ENCODE measurements at places on chromosomes 16 and 17.

DNA sequence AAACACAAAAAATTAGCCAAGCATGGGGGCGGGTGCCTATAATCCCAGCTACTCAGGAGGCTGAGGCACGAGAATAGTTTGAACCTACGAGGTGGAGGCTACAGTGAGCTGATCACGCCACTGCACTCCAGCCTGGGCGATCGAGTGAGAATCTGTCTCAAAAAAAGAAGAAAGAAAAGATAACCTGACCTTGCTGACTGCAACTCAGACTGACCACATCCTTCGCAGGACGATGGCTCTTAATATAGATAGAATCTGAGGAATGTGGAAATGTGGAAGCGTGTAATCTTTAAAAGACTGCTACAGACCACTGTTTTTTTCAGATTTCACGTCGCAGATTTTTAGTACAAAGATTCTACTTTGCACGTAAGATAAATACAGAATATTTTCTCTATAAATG is 37.8 kb downstream of the KLHDC4 start:
- no peak for DNase-seq

DNA sequence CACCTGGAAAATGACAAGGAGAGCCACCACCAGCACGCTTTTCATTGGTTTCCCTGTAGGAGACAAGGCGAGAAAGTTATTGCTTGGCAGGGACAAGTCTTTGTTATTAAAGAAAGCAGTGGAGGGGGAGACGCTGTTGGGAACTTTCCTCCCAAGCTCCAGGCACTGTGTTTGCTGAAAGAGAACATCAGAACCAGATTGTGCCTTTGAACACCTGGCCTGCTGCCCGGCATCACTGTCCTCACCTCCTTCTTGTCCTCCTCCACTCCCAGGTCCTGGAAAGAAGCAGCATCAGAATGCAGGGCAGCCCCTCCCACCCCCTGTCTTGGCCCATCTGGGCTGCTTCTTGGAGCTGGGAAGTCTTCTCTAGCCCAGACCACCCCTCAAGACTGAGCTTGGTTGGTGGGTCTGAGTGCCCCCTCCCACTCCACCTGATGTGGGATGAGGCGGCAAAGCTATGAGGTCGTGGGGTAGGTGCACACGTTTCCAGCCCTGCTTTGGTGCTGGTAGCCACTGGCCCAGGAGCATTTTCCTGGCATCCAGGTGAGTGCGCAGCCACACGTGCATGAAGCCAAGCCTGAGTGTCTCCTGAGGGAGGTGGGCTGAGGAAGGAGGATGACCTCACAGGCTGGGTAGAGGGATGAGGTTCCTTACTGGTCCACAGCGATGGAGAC is 6.2 kb downstream of the CCR7 start:
- no peak for DNase-seq

- DNase-seq, result no peak
Observed at GRCh38 chr16:87317750-87318644, 805 bp upstream of the C16orf95 start.

DNA sequence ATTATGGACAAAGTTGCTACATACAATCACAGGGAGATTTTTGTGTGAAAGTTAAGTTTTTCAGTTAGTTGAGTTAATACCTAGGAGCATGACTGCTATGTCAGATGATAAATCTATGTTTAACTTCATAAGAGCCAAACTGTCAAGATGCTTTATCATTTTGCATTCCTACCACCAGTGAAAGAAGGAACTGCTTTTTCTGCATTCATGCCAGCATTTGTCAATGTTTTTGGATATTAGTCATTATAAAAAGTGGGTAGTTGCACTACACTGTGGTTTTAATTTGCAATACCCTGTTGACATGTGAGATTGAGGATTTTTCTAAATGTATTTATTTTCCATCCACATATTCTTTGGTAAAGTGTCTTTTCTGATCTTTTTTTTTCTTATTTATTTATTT is 434.0 kb upstream of the MON1B start:
- no peak for DNase-seq

GRCh38 chr16:53998024-53998810 is 288.4 kb downstream of the IRX3 start:
- no peak for DNase-seq

DNA sequence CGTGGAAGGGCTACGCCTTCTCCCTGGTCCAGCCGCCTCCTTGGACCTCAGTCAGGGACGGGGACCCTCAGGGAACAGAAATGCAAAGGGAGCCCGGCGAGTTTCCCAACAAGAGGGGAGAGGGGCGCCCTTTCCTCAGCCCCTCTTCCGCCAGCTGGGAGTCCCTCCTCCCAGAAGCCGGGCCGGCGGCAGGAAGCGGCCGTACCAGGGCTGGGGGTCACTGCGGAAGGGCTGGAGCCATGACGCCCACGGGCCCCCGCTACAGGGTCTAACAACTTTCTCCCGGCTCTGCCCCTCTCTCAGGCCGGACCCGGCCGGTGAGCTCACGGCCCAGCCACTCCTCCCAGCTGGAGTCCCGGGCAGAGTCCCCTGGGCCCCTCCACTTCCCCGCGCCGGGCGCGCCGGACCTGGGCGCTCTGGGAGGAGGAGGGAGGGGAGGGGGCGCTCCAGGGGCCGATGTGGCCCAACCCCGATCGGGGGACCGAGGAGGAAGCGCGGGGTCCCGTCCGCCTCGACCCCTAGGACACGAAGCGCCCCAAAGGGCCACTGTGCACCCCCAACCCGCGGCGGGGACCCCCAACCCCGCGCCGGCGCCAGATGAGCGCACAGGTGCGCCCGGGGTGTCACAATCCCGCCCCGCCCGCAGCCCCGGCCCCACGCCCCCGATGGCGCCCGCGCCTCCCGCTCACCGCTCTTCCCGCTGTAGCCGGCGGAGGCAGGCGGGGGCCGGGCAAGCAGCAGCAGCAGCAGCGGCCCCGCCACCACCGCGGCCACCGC is 578 bp downstream of the PGAP6 start:
- no peak for DNase-seq

DNA sequence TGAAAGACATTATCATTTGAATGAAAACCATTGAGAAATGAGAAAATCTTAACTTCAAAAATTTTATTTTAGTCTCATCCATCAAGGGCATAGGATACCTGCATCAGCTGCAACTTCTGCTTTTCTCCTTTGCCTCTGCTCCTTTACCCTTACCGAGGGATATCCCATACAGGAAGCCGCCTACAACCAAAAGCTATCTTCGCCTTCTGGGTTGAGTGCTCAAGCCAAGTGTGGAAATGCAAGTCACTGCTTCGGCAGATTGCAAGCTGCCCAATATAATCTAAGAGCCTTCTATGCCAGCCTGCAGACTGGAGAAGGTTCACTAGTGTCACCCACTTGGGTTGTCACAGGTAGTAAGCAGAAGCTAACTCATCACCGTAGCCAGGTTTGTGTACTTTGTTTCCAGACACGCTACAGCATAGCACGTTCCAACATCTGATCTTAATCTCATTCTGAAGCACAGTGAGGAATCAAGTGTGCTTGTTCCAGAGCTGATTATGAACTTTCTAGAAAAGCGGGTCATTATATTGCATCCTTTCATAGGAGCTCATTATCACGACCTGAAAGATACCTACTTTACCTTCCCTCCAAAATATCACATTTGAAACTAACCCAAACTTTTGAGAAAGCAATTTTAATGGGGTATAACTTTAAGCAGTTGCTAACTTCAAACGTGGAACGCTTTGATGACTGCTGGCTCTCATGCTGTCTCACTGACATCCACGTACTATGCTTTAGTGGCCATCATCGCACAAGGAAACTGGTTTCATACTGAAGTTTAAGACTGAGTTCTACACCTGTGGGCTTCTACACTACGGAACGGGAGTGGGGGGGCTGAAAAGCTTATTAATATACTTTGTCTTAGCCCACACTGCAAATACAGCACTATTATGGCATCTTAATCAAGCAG is 8.0 kb upstream of the UNK start:
- DNase-seq, result peak; percentile 75

- no peak for DNase-seq
Observed at GRCh38 chr16:63787014-63787413, 1334.8 kb downstream of the CDH11 start.

DNA sequence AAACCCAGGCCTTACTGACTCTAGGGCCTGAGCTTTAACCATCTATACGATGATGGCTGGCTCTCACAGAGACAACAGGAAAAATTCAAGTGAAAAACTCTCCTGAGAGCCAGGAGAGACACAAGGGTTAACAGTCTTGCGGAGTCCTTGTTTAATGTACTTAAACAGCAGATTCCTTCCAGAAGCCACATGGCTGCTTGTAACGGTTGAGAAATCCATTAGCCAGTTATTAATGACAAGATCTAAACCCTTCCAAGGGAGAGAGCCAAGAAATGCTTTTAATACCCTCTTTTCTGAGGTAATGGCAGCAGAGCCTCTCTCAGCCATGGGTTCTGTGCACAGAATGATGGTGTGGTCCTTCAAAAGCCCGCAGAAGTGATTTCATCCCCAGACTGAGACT is 5.2 kb upstream of the ALDOA start:
- DNase-seq, result no peak

DNA sequence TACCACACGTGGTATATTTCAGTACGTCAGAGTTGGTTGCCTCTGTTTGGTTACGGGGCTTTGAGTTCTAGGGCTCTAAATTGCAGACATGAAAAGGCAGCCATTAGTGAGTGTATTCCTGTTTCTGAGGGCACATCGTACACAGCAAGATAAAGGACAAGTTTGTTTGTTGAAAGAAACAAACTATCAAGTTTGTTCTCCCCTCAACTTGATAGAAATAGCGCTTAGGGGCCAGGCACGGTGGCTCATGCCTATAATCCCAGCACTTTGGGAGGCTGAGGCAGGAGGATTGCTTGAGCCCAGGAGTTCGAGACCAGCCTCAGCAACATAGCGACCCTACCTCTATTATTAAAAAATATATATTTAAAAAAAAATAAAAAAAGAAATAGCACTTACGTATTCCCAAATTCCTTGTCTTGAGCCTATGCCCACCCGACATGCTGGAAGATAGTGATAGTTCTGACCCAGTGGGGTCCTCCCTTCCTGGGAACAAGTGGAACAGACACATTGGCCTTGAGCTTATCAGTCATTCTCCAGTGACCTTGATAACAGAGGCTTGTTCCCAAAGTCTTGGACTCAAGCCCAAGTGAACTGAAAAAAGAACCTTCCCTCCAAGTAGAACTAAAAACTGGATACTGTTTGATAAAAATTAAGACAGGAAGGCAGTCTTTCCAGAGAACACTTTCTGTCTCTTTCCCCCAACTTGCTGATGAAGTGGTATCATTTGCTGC is 139.9 kb upstream of the CACNG3 start:
- DNase-seq, result peak; percentile 15

GRCh38 chr17:65504141-65504540 is 57.3 kb downstream of the AXIN2 start:
- no peak for DNase-seq

DNA sequence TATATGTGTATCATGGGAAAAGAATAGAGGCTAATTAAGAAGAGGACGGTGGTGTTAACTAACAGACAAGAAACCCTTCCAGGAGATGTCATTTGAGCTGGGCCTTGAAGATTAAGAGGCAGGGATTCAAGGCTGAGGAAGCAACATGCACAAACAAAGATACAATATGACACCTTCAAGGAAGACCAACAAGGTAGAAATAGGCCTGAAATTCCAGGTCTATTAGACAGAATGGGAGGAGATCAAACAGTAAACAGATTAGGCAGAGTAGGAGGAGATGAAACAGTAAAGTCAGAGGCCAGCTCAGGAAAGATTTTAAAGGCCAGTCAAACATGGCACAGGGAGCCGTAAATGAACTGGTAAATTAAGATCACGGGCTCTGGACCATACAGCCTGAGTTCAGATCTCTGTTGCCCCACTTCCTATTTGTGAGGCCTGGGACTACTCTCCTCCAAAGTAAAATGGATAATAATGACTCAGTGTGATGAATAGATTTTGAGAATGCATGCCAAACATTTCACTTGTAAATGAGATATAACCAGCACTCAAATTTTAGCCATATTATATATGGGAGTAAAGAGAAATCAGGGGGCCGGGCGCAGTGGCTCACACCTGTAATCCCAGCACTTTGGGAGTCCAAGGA is 38.9 kb downstream of the USP31 start:
- DNase-seq, result no peak

- DNase-seq, result no peak
Observed at GRCh38 chr16:30785126-30786106, 1.6 kb downstream of the ZNF629 start.

- no peak for DNase-seq
Observed at GRCh38 chr16:85222155-85222863, 110.0 kb upstream of the CIBAR2 start.

DNA sequence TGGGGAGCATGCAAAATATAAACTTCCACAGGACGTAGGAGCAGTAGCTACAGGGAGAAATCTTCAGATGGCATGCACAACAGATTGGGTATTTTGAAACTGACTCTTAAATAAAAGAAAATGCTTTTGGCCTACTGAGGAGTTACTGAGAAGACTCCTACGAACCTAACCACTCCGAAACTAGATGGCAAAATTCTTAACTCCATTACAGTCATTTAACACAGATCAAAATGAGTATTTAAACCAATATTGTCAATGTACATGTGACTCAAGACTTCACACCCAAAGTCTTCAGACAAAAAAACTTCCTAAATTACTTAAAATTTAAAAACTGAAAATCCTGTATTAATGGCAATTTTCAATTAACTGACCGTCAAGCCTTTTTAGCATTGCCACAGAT is 8.4 kb upstream of the TERB1 start:
- no peak for DNase-seq
